Kidney epithelial cell (primary cell): ENCODE measurements at places on chromosomes 12 and 14.

- DNase-seq: no peak
Measured at GRCh38 chr14:106277503-106277902, 751.1 kb downstream of the TMEM121 start.

GRCh38 chr12:112936927-112937326 is 1.3 kb upstream of the OAS3 start:
- no peak for DNase-seq

- DNase-seq: no peak
Measured at GRCh38 chr12:27193854-27194544, 50.1 kb upstream of the STK38L start.

DNA sequence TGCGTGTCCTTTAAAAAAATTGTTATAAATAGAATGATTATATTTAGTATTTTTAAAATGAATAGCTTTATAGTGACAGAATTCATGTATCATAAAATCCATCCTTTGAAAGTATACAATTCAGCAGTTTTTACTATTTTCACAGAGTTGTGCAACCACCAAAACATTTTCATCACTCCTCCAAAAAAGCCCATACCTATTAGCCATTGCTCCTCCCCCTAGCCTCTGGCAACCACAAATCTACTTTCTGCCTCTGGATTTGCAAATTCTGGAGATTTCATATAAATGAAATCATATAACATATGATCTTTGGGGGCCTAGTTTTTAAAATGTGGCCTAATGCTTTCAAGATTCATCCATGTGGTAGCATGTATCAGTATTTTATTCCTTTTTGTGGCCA is 117.9 kb upstream of the MED13L start:
- no peak for DNase-seq

- no peak for DNase-seq
Measured at GRCh38 chr12:64522807-64523206, 70.9 kb downstream of the TBK1 start.

DNA sequence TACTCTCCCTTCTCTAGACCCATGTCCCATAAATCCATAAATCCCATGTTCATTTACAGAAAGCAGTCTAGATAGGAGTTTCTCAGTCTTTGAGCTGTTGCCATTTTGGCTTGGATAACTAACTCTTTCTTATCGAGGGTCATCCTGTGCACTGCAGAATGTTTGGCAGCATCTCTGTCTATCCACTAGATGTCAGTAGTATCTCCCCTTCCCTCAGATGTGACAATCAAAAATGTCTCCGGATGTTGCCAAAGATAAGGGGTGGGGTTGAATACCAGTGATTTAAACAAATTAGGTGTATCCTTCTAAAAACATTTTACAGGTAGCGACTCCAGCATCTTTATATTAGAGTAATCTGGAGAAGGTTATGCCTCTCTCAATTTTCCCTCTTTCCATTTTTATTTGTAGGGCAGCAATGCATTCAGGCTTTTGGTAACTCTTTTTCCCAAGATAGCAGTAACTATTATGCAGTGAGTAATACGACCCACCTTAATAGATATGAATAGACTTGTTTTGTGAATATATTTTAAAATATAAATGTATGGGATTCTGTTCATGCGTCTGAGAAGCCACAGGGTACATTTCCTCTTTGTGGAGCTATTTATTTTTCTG is 100.7 kb downstream of the LRRK2 start:
- DNase-seq: no peak

DNA sequence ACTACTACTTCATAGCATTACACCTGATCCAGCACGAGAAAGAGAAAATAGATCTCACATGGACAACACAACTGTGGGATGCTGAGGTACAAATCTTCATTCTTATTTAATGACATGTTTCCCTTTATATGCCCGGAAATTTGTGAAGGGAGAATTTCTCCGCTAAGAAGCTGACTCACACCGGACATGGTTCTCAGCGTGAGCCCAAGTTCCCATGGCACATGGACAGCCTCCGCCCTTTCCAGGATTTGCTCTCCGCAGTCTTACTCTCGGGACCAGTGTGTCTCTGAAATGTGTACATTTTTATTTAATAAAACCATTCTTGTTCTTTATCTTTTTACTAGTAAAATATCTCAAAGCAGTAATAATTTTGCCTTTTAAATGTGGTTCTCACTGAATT is 1154.8 kb downstream of the TMEM121 start:
- DNase-seq: no peak

GRCh38 chr12:76183459-76184186 is 99.1 kb upstream of the NAP1L1 start:
- peak; percentile 86 for DNase-seq

- no peak for DNase-seq
Measured at GRCh38 chr14:49851813-49852212, 775 bp downstream of the NEMF start.

GRCh38 chr12:22738945-22739344 is 114.0 kb downstream of the ETNK1 start:
- no peak for DNase-seq

DNA sequence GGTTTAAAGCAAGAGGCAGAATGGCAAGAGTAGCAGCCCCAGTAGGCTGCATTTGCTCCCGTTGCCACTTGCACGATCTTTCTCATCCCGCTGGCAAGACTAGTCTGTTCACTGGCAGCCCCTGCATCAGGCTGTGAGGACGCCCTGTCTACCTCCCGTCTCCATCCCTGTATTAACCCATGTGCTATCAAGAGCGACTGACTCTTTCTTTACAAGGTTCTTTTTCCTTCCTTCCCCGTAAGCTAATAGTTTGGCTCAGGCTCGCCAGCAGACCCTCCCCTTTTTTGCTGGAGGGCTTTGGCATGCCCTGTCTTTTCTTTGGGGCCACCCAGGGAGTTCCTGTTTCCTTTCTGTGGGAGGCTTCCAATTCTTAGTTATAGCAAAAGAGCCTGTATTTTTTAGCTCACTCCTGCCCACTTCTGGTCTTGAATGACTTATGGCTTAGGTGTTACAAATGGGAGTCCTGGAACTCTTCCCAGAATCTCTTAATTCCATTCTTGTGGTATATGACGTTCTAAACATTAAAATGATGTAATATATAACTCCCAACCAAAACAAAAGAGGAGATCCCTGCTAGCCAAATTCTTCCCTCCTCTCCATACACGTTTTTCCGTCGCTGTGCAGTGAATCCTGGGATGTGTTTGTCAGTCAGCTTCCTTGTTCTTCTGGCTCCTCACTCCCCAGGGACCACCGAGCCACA is 149.0 kb downstream of the PRKCH start:
- DNase-seq: peak; percentile 66

- DNase-seq: no peak
Measured at GRCh38 chr12:121219353-121219986, 9.5 kb downstream of the P2RX4 start.

GRCh38 chr14:89537911-89538310 is 120.9 kb upstream of the FOXN3 start:
- no peak for DNase-seq

DNA sequence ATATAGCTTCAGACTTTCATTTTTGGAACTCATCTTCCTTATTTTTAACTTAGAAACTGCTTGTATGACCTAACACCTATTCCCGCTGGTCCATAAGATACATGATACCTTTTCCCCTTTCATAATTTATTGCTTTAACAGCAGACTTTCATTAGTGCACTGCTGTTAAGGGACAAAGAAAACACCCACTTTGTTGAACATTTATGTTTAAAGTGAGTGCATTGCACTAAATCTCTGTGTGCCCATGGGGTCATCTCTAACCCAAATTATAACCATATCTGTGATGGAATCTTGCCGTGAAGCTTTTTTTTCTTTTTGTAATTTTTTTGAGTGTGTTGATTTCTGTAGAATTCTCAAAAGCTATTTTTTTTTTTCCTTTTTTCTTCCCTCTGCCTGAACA is 261.8 kb downstream of the TMTC2 start:
- DNase-seq: no peak

- DNase-seq: peak; percentile 51
Measured at GRCh38 chr14:102235275-102235897, 69.6 kb downstream of the MOK start.

GRCh38 chr12:3607039-3607720 is 116.2 kb downstream of the PRMT8 start:
- DNase-seq: no peak

DNA sequence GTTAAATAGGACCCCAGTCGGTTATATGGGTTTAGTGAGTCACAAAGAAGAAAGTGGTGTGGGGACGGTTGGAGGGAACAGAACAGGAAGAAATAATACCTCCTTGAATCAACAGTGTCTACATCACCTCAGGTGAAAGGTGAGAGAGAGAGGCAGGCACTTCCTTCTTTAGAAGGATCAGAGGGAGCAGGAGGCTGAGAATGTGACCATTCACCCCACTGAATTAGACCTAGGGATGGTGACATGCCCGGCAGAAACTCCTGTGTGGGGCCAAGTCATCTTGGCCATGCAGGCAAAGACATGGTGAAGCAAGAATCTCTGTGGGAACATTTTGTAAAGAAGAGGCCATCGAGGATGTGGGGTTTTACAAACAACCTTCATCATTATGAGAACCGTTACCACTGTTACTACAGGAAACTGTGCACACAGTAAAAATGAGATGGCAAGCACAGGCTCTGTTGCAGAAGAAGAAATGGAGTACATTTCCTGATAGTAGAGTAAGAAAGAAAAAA is 1196.9 kb downstream of the VRK1 start:
- DNase-seq: no peak

- no peak for DNase-seq
Measured at GRCh38 chr12:23290627-23291330, 658.7 kb downstream of the SOX5 start.

GRCh38 chr12:1439687-1440086 is 154.7 kb downstream of the FBXL14 start:
- no peak for DNase-seq

DNA sequence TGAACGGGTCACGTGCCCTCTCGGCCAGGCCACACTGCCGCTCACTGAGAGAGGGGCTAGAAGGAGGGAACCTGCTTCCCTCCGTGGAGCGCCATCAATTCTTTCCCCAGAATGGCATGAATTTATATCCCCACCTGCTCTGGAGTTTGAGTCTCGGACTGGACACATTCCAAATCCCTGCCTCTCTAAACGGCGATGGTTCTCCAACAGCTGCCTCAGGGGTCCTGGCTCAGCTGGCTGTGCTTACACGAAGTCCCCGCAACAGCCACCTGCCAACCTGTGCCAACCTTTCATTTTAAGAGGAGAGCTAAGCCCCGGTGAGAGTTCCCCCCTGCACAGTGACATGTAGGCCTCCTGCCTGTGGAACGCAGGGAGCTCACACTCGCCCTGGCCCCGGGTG is 73.2 kb downstream of the RIMBP2 start:
- no peak for DNase-seq

- no peak for DNase-seq
Measured at GRCh38 chr12:16492820-16493797, 112.9 kb downstream of the LMO3 start.

DNA sequence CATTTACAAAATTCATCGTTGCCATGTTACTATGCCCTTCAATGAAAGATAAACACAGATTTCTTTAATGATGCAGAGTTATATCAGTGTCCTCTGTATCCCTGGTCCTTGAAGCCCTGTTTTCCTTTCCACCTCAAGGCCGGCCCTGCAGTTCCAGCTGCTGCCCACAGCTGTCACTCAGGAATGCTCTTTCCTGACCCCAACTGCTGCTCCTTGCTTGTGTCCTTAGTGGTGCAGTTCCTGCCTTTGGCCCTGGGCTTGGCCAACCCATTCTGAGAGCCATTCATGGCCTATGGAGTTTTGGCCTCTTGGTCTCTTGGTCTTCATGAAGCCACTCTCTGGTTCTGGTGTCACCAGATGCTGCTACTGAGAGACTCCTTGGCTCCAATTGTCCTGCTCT is 93.1 kb downstream of the GAS2L3 start:
- DNase-seq: no peak

DNA sequence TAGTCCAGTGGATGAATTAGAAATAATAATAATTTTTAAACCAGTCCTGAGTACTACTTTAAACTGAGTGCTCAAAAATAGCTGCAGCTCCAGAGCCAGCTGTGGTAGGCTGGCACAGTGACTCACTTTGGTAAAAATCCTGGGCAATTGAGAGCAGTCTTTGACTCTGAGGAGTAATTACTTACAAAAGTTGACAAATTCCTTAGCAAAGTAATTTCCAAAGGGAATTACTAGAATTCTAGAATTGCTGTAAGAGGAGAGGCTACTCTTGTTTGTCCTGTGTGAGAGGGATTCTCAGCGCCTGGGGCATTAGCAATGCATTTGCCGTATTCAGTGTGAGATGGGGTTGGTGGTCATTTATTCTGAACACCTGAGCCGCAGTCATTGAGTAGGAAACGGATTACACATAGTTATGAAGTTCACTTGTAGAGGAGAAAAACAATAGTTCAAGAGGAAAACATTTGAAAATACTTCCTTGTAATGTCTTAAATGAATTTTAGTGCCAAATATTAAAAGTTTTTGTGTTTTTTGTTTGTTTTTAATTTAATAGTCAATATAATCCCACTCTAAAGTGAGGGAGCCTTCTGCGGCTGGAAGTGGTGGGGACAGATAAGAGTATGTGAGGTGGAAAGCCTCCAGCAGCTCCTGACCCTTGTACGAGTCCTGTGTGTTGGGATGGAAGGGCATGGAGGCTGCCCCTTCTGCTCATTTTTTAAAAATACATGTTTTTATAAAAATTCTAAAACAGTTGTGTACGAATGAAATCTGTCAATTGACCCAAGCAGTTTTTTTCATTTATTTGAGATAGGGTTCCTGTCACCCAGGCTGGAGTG is 41.9 kb downstream of the EID3 start:
- no peak for DNase-seq

GRCh38 chr12:106025129-106025528 is 113.6 kb downstream of the NUAK1 start:
- DNase-seq: no peak

- no peak for DNase-seq
Measured at GRCh38 chr14:88348546-88348945, 25.5 kb upstream of the KCNK10 start.

DNA sequence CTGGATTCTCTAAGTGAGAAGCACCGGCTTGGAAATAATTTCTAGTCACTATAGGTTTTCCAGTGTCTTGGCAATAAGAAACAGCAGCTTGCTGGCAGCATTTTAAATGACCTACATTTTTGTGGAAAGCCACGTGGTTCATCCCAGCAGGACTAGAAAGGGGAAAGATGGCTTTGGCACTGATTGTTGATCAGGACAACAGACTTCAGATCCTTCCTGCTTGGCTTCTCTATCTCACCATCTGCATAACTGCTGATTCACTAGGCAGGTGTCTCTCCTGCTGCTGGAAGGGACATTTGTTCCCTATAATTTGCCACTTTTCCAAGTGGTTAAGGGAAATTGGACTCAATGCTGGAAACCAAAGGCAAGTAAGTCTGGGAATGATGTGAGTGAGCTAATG is 131.0 kb downstream of the TTC8 start:
- no peak for DNase-seq

DNA sequence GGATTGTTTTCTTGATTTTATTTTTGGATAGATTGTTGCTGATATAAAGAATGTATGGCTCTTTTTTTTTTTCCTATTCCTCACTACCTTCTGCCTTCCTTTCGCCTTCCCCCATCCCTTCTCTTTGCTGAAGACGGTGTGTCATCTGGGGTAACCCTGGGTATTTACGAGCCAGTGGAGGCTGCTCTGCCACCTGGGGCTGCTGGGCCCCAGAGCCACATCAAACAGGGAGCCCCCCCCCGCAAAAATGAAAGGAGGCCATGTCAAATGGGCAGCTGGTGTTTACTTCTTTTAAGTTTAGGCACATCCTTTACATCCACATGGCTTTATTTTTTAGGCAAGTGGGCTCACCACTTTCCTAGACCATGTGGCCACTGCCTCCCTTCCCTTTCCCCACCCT is 25.4 kb downstream of the CHST11 start:
- DNase-seq: no peak
